Fibroblast of mammary gland (primary cell): ENCODE measurements at places on chromosomes 5 and 9.
A peak's percentile ranks its signal among the peaks of the same experiment; 100 is the strongest.

- no peak for DNase-seq
Measured at GRCh38 chr5:21219966-21220365, 1232.0 kb upstream of the CDH18 start.

DNA sequence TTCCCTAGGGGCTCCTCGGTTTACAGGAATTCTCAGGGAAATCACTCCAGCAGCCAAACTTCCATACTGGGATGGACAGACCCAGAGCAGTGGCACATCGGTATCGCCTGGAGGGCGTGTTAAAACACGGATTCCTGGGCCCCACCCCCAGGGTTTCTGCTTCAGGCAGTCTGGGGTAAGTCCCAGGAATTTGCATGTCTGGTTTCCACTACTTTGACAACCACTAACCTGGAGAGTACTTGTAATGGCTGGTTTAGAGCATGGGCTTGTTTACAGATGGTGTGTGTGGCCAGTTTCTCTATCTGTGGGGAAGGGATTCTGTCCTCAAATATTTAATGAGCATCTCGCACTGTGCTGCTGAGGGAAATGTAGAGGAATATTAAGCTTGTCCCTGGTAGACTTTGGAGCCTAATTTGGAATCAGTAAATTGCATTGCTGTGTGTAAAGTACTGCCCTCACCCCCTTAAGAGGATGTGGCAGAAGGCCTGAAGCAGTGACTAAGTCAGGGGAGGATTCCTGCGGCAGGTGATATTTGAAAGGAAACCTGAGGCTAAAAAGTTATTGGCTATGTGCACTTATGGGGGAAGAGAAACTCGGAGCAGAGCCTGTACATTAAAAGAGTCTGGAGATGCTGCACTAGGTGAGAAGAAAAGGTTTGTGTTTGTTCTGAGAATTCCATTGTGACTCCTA, 18.6 kb upstream of the TJP2 start:
- no peak for DNase-seq

DNA sequence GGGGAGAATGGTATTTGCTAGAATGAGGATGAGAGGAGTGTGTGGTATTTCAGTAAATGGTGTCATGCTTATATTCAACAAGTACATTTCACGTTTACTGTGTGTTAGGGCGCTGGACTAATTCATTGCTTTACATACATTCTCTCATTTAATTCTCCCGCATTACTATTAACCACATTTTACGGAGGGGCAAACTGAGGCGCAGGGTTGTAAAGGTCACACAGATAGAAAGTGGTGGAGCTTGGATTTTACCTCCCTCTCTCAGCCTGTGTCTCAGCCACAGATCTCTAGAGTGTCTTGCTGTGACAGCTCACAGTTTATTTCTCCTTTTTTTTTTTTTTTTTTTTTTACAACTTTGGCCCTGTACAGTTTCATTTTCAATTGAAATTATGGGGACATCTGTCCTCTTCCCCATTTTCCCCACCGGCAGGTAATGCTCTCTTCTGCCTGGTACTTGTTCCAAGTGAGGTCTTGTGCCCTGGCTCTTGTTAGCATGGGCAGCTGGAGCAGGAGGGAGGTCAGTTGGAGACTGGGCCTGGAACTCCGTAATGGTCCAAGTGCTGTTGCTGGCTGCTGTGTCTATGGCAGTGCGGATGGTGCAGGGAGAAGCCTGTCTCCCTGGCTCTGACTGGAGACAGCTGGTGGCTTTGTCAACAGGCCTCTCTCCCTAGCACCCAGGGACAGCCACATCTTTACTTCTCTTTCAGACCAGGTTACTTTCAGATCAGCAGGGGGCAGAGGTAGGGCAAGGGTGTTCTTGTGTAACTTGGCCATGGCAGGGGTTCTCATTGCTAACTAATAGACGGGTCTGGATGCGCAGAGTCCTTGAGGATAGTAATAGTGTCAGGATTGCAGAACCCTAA, 20.5 kb upstream of the NDST1 start:
- peak; percentile 69 for DNase-seq

GRCh38 chr9:11144746-11145145, 531.9 kb upstream of the PTPRD start:
- DNase-seq = no peak

GRCh38 chr9:99811172-99811571, 10.5 kb upstream of the NR4A3 start:
- DNase-seq = no peak

DNA sequence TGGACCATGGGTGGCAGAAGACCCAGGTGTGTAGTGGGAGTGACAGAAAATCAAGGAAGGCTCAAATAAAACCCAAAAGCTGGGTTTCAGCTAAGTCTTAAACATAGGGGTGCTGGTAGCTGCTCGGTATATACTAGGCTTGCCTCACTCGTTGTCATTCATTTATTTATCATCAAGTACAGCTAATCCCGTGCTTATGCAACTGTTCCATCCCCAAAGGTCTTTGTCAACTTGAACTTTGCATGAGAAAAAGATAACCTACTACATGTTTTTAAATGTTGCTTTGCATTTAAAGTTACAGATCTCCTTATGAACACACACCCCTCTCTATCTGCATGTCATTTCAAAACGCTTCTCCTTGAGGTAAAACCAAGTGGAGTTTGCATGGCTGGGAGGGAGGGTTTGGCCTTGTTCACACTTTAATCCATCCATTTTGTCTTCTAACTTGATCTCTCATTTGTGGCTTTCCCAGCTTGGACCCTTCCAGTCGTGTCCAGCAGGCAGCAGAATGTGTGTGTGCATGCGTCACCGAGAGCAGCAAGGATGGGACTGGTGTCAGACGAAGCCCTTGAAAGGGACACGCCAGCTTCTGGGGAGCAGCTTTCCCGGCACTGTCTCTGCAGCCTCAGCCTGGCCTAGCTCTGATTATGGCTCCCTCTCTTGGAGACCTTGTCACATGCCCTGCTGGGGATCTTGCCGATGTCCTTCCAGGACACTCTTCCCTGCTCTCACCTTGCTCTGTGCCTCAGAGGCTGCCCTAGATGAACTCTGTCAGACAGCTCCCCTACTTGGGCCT, 133.5 kb downstream of the GADD45G start:
- DNase-seq = no peak

GRCh38 chr9:137639303-137640051, 20.7 kb downstream of the EHMT1 start:
- DNase-seq = peak; percentile 23

DNA sequence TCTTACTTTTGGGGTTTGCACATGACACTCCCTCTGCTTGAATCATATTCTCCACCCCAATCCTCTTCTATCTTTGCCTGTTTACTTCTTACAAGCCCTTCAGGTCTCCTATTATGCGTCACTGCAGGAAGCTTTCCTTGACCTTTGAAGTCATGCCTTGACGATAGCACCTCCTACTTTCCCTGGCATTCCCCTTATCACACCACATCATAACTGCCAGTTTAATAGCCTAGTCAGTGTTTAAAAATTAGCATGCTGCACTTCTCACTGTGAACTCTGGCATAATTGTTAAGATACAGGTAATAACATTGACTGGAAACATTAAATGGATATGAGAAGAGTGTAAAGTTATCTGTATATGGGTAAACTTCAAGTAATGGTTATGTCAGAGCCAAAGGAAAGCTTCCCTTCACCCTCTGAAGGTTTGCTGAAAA, 37.1 kb upstream of the CEP120 start:
- DNase-seq = no peak
